ENCODE measurements at places on chromosomes 12 and 14.

- DNase-seq: no peak
These were observed 8.5 kb downstream of the VCPKMT start for GRCh38 chr14:50107850-50108249.

GRCh38 chr12:51430196-51430895, 5.7 kb downstream of the SLC4A8 start:
- no peak for DNase-seq

DNA sequence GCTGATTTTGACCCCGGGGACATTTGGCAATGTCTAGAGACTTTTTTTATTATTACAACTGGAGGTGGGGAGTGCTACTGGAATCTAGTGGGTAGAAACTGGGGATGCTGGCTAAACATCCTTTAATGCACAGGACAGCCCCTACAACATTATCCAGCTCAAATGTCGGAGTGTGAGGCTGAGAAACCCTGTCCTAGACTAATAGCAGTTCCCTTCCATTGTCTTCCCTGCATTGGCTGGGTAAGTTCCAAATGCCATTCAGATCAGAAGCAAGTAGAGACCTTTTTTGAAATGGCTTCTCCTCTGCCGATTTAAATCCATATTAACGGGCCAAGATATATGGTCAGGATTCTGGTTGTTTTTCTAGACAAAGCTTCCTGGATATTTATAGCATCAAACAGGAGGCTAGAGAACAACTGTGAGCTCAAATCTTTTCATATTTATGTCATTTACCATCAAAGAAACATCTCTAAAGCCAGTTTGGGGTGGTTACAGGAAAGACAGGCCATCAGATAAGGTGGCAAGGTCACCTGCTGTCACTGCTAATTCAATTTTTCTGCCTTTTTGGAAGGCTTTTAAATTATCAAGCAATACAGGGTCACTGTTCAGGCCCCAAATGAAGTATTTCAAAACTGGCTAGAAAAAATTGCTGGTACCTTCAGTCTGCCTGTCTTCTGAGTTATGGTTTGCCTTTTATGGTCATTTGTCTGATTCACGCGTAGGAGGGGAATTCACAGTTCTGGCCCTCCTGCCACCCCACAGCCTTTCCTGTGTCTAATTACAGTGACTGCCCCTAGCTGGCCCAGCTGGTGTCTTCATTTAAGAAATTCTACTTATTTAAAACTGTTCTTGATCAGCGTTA, 20.1 kb upstream of the AKAP5 start:
- DNase-seq: no peak

DNA sequence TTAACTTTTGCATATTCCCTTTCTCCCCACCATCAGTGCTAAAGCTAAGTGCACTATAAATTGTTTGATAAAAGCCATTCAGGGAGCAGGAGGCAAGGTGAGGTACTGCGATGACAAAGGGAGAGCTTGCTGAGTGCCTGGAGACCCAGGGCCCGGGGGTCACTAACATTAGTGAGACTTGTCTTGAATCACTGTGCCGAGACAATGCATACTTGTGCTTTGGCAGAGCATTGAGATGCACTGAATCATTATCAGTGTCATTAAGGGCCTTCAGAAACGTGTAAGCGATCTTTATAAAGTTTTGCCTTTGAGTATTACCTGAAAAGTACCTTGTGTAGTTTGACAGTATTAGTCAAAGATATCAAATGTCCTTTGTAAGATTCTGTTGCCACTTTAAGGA, 447.5 kb downstream of the PCNX1 start:
- no peak for DNase-seq

GRCh38 chr14:65880507-65880906, 468.0 kb downstream of the FUT8 start:
- no peak for DNase-seq

DNA sequence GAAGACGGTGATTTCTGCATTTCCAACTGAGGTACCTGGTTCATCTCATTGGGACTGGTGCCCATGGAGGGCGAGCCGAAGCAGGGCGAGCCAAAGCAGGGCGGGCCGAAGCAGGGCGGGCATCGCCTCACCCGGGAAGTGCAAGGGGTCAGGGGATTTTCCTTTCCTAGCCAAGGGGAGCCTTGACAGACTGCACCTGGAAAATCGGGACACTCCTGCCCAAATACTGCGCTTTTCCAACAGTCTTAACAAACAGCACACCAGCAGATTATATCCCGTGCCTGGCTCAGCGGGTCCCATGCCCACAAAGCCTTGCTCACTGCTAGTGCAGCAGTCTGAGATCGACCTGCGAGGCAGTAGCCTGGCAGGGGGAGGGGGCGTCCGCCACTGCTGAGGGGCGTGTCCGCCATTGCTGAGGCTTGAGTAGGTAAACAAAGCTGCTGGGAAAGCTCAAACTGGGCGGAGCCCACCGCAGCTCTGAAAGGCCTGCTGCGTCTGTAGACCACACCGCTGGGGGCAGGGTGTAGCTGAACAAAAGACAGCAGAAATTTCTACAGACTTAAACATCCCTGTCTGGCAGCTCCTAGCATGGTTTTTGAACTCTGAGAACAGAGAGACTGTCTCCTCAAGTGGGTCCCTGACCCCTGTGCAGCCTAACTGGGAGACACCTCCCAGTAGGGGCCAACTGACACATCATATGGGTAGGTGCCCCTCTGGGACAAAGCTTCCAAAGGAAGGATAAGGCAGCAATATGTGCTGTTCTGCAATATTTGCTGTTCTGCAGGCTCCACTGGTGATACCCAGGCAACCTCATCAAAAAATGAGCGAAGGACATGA, 77.2 kb downstream of the BAZ1A start:
- no peak for DNase-seq

DNA sequence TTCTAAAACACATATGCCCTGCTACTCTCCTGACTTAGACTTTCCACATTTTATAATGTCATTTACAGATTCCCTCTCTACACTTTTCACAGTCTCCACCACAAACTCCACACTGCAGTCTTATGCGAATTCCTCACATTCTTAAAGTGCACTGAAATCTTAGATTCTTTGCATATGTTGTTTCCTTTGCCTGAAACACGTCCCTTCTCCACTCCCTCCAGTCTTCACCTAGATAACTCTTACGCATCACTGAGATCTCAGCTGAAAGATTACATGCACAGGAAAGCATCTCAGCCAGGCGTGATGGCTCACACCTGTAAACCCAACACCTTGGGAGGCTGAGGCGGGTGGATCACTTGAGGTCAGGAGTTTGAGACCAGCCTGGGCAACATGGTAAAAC, 3.8 kb upstream of the ARHGAP9 start:
- DNase-seq: no peak

DNA sequence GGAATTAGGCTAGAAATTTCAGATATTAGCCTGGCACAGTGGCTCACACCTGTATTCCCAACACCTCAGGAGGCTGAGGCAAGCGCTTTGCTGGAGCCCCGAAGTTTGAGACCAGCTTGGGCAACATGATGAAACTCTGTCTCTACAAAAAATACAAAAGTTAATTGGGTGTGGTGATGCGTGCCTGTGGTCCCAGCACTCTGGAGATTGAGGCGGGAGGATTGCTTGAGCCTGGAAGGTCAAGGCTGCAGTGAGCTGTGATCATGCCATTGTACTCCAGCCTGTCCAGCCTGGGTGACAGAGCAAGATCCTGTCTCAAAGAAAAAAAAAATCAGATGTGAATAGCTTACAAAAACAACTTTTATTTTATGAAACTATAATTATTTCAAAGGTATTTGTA, 15.1 kb downstream of the FRMD6 start:
- no peak for DNase-seq

DNA sequence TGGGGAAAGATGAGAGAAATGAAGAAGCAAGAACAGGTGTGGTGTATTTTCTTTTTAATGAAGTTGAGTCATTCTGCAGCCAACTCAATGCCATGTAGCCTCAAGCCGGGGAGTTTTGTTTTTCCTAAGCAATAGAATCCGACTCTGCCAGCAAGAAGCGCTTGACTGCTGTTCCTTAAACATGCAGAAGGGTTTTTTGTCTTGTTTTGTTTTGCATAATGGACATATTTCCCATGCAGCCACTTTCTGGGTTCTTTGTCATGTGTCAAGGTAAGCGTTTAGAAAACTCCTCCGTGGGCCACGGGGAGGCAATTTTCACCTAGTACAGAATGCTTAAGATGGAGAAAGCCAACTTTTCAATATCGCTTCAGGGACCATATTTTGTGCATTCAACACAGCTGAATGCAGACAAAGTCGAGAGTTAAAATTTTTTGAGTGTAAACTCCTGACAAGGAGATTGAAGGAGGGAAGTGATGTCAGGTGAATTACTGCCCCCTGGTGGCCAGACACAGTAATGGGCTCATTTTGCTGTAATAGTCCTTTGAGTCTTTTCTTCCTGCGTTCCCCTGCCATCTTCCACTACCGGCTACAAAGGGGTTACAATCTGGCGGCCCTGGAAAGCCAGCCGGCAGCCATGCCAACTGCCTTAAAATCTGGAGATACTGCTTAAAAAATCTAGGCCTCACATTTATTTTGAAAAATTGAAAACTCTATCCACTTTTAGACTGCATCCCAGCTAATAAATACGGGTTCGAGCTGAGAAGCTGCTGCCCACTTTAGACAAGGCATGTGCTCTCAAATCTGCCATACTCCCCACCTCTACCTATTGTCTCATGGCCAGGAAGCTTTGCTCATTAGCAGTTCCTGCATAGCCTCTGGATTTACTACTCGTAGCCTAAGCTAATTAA, 3.2 kb upstream of the FICD start:
- DNase-seq: peak; percentile 63

- DNase-seq: no peak
These were observed 59.7 kb downstream of the CALM1 start for GRCh38 chr14:90456551-90456950.

DNA sequence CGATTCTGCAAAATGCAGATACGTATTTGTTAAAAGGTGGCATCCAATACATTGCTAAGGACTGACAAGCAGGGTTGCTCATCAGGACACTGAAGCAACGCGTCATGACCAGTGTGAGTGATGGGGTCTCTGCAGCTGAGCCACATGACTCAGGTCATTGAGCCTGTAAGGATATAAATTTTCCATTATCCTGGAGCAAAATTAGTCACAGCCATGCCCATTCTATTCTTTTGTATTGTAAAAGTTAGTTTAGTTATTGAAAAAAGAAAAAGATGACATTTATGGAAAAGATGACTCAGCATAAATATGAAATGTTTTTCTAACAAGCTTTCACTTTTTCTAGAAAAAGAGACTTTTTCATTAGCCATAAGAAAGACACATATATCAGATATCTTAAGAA, 268.0 kb upstream of the TMEM132C start:
- no peak for DNase-seq

GRCh38 chr12:113071135-113072112, 14.9 kb downstream of the DTX1 start:
- no peak for DNase-seq
